Cerebellum (tissue), 4 donors: ENCODE measurements at places on chromosomes 16 and 17. TPM values are rescaled to one million over a fixed set of nuclear protein-coding genes. Genes with fewer than 3 reads are reported as not detected.

The MAPT gene
- 90.3 TPM for total RNA-seq

The XAF1 gene
- 8.1 TPM for total RNA-seq

The PMP22 gene
- total RNA-seq = 20.4 TPM

The MYL11 gene
- total RNA-seq = 1.00 TPM

The KRT40 gene
- not detected for total RNA-seq

The KDM6B gene
- total RNA-seq = 16.2 TPM

The METRN gene
- 78.9 TPM for total RNA-seq

The SOCS1 gene
- total RNA-seq = 3.2 TPM

The TPPP3 gene
- total RNA-seq = 7.3 TPM

The PRAC2 gene
- total RNA-seq = not detected

The RGS11 gene
- total RNA-seq = 10.1 TPM

The KCNH4 gene
- 0.82 TPM for total RNA-seq

The PLK1 gene
- 6.7 TPM for total RNA-seq

The KCNAB3 gene
- 3.2 TPM for total RNA-seq

The SOX9 gene
- total RNA-seq = 22.3 TPM

The CDRT15L2 gene
- not detected for total RNA-seq

The DOC2A gene
- total RNA-seq = 6.2 TPM

The SAMD14 gene
- 26.2 TPM for total RNA-seq
